Activated CD8-positive, alpha-beta memory T cell treated with anti-CD3 and anti-CD28 coated beads, Interleukin-2, amount 50 U/mL, for 48 hours (primary cell): ENCODE measurements at places on chromosomes 6 and 20.

GRCh38 chr6:16759181-16759645, 2.0 kb downstream of the ATXN1 start:
- DNase-seq = no peak

DNA sequence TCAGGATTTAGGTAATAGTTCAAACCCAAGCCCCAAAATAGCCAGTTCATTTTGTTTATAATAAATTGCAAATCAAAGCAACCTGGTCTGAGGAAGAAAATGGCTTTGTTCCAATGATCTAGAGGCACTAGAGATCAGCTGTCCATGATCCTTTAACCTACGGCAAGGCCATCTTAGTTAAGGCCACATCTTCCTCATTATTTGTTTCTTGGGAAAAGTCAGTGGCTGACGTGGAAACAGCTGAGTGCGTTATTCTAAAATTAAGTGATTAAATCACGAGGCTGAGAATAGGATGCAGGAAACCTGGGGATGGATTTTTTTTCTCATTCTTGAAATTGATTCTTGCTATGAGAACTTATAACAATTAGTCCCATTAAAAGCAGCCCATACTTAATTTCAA, 10.1 kb upstream of the TENT5A start:
- no peak for DNase-seq

- DNase-seq = no peak
These were observed 1.3 kb upstream of the PTCRA start for GRCh38 chr6:42914546-42914945.

- no peak for DNase-seq
These were observed 3.2 kb downstream of the EDN1 start for GRCh38 chr6:12293235-12293930.

GRCh38 chr6:112253841-112254816, at the start of gene LAMA4:
Gene LAMA4 (minus strand): TSS chr6:112254567. CDS start chr6:112254150, 417 bp downstream.
- DNase-seq = peak; percentile 61
